ENCODE measurements at places on chromosomes 4 and X.
A peak's percentile ranks its signal among the peaks of the same experiment; 100 is the strongest.

- DNase-seq: no peak
Measured at GRCh38 chrX:48665991-48666390, 17.6 kb upstream of the WAS start.

GRCh38 chr4:122968227-122968812, 45.9 kb upstream of the NUDT6 start:
- no peak for DNase-seq

GRCh38 chrX:115968436-115969252, 201.9 kb upstream of the AGTR2 start:
- no peak for DNase-seq

DNA sequence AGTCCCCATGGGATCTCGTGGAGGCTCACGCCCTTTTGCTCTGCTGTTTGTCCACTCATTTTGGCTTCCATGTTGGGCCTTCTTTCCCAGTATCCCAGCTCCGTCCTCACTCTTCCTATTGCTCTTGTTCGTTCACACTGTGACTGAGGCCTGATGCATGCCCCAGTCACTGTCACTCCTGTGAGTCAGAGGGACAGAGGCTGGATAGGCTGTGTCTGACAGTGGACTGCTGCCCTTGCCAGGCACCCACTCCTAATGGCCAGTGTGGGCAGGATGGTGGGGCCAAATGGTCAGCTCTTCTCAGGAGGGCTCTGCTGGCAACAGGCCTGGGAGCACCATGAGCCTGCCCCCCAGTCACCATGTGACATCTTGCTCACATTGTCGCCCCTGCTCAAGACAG, 40.0 kb downstream of the HADH start:
- no peak for DNase-seq

GRCh38 chrX:148537556-148538182, 37.3 kb downstream of the AFF2 start:
- no peak for DNase-seq

DNA sequence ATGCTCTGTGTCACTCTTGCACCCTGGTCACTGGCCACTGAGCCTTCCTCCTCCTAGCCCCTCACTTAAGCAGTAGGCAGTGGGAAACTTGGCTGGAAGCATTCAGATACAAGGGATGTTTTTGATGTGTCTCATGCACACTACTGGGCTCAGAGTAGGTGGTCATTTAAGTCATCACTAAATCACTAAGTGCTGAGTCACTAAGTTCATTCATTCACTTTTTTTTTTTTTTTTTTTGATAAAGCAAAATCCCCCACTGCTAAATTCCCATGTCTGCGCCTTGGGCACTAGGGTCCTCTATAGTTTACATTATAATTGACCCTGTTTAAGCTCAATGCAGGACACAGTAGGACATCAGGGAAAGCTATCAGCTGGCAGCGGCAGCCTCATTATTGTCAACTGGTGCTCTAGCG, 182.4 kb upstream of the MBNL3 start:
- no peak for DNase-seq

DNA sequence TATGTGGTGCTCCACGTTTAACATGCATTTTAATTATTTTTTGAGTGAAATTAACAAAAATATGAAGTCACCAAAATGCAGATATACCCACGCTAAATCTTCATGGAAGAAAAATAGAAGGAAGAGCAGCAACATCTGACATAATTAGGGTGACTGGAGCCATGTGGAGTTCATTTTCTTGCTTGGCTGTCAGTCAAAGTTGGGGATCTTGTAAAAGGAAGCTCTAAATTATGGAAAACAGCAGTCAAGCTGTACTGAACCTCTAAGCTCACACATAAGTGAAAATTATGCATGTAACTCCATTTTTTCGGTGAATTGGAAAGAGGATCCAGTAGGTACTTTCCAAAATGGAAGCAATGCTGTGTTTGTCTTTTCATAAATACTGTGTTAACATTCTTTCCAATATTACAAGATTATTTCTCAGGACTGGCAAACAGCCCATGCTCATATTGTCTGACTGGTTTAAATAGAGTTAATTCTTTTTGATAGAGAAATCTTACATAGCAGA, 9.7 kb upstream of the PDGFC start:
- DNase-seq: no peak

GRCh38 chr4:2280531-2281300, 18.8 kb upstream of the MXD4 start:
- no peak for DNase-seq

DNA sequence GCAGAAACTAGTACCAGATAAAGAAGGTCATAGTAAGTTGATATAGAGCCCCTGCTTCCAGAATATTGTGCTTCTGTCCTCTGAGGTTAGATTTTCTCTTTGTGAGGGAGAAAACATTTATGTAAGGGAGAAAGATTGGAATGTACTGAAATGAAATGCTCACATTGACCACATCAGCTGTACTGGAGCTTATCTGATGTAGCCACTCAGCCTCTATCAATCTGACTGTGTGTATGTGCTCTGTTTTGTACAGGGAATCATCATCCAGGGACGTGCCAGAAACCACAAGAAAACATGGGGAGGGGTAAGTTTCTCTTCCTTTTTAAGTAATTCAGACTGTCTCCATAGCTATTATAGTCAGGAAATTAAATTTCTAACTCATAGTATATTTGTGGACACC, 56.8 kb downstream of the PRRG1 start:
- no peak for DNase-seq

- DNase-seq: no peak
Measured at GRCh38 chrX:72351606-72352334, 46.1 kb upstream of the CITED1 start.

- no peak for DNase-seq
Measured at GRCh38 chr4:78441756-78442155, 109.8 kb upstream of the ANXA3 start.

GRCh38 chrX:55907968-55908607, 190.5 kb downstream of the RRAGB start:
- no peak for DNase-seq

DNA sequence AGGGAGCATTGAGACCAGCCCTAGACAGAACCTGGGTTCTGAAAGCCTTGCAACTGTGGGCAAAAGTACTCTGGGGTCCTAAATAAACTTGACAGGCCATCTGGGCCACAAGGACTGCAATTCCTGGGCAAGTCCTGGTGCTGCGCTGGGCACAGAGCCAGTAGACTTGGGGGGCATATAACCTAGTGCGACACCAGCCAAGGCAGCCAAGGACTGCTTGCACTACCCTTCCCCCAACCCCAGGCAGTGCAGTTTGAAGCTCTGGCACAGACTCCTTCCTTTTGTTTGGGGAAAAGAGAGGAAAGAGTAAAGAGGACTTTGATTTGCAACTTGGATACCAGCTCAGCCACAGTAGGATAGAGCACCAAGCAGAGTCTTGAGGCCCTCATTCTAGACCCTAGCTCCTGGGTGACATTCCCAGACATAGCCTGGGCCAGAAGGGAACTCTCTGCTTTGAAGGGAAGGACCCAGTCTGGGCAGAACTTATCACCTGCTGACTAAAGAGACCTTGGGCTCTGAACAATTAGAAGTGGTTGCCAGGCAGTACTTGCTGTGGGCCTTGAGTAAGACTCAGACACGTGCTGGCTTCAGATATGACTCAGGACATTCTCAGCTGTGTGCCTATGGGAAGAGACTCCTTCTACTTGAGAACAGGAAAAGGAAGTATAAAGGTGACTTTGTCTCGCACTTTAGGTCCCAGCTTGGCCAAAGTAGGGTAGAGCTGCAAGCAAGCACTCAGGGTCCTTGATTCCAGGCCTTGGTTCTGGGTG, 522.8 kb downstream of the GLUD2 start:
- no peak for DNase-seq

GRCh38 chr4:66974665-66975064, 570.6 kb downstream of the CENPC start:
- DNase-seq: no peak

DNA sequence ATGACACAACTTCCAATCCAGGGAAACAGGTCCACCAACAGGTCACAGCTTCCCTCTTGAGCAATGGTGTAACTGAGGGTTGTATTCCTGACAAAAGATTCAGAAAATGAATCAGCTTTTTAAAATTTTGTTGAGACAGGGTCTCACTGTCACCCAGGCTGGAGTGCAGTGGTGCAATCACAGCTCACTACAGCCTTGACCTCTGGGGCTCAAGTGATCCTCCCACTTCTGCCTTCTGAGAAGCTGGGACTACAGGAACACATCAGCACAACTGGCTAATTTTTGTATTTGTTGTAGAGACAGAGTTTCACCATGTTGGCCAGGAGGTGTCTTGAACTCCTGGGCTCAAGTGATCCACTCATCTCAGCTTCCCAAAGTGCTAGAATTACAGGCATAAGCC, 43.7 kb downstream of the SAT1 start:
- no peak for DNase-seq

- no peak for DNase-seq
Measured at GRCh38 chr4:159360549-159360948, 257.7 kb downstream of the RAPGEF2 start.

- no peak for DNase-seq
Measured at GRCh38 chr4:96519291-96519690, 679.4 kb downstream of the PDHA2 start.

DNA sequence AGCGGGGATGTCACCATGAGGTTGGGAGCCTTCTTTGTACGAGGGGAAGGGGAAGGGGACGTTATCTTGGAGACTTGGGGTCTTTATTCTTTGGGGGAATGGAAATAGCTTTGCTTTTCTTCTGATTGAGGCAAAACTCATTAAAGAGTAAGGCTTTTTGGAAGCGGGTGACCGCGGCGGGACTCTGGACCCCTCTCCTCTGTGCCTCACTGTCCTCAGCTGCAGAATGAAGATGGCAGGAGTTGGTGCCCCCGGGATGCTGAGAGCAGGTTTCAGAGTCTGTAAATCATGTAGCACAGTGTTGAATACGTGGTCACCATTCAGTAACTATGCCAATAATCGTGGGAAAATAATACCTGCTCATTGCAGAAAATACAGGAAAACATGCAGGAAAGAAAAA, 32.1 kb downstream of the HTT-AS start:
- peak; percentile 45 for DNase-seq

- DNase-seq: no peak
Measured at GRCh38 chr4:109298279-109299010, 4.0 kb downstream of the COL25A1 start.

DNA sequence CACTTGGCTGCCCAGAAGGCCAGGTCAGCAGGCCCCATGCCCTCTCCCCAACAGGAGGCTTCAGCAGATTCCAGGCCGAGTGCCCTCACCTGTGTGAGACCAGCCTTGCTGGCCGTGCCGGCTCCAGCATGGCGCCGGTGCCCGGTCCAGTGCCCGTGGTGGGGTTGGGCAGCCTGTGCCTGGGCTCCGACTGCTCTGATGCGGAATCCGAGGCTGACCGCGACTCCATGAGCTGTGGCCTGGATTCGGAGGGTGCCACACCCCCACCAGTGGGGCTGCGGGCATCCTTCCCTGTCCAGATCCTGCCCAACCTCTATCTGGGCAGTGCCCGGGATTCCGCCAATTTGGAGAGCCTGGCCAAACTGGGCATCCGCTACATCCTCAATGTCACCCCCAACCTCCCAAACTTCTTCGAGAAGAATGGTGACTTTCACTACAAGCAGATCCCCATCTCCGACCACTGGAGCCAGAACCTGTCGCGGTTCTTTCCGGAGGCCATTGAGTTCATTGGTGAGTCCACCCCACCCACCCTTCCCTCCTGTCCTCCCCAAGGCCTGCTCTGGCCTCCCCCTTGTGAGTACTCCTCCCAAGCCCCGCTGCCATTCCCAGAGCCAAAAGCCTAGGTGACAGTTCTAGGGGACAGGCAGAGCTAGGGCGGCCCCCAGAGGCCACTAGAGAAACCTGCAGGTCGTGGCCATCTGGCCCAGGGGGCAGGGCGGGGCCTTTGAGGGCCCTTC, 2.3 kb downstream of the DUSP9 start:
- DNase-seq: peak; percentile 52

- DNase-seq: no peak
Measured at GRCh38 chr4:3421470-3421869, 20.3 kb upstream of the HGFAC start.

GRCh38 chrX:19682712-19683331, 167.5 kb upstream of the MAP3K15 start:
- DNase-seq: peak; percentile 43

- no peak for DNase-seq
Measured at GRCh38 chr4:89586864-89587263, 250.1 kb downstream of the SNCA start.

DNA sequence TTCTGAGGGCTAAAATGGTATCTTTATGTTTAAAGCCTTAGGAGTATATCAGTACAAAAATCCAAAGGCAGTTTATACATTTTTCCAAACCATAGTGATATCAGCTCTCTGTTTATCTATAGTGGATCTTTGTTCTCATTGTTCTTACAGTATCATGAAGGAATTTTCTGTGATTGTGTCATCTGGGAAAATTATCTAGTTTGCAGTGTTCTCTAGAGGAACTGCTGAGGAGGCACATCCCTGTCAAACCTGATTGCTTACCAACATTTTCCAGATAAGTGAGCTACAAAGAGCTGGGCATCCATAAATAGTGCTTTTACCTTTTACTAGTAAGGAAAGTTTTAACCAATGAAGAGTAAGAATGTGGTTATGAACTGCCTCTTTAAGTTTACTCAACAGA, 44.9 kb upstream of the SLC25A31 start:
- no peak for DNase-seq

- DNase-seq: no peak
Measured at GRCh38 chrX:525134-525533, 105.5 kb upstream of the SHOX start.

DNA sequence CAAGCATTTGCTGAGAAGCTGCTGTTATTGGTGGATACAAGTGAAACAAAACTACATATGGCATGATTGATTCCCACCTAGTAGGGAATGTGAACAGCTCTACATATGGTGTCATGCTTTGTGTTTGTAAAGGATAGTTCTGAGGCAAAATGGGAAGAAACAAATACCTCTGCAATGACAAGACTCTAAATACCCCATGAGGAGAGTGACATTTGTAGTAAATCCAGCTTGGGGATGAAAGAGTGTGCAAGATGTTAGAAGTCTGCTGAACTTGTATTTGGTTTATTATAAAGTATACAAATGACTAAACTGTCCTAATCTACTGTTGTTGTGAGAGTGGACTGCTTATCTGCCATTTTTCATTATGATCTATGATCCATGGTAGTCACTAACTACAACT, 120.8 kb upstream of the HS3ST1 start:
- no peak for DNase-seq

DNA sequence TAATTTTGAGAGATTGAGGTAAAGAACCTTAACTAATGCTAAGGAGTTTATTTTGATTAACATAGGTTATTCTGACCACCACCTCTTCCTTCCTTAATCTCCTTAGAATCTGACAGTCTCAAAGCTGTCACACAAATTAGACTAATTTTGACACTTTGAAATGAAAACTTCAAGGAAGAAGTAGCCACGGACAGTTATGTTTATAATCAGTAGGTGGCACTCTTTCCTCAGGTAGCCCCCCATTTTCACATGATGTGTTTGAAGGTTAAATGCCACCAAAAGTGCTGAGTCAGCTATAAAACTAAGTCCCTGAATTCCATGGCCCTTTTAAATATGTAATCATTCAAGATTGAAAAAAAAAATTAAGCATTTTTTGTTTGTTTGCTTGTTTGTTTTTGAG, 22.4 kb downstream of the TMEM33 start:
- DNase-seq: no peak

GRCh38 chrX:56817179-56817578, 88.1 kb downstream of the NBDY start:
- DNase-seq: no peak
